ENCODE measurements at places on chromosomes 4 and X.

DNA sequence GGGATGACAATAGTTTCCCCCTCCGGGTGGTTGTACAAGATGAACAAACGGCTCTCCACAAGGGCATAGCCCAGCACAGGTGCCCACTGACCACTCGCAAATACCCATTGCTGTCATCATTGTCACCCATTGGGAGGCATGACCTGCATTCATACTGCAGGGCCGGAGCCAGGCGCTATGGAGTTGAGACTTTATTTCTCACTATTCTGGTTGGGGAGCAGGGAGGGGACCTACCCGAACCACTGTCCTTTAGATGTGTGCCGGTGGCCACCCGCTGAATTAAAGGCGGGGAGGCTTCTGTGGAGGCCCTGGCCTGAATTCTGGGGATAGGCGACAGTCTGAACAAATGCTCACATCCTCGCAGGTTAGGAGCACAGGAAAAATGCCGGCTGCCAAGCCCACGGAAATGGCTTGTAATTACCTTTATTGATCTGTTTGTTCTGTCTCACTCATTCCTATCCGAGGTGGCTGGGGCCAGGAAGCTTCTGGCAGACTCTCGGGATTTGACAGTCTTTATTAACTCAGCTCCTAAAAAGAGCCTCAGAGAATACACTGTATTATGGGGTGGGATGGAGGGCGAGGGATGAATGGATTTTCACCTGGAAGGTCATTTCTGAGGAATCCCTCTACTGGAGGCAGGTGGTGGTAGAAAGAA lies 125.1 kb upstream of the PSAPL1 start:
- no peak for DNase-seq

DNA sequence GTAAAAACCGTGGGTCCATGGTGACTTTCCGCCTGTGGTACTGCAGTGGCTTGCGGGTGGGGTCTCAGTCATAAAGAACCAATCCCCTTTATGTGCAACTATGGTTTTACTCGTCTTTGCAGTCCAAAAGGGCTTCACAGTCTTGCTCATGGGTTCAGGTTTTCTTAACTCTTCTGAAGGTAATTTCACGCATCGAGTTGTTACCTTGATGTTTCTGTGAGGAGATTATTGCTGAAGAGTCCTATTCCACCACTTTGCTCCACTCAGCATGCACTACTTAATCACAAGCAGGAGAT lies 41.5 kb downstream of the F8 start:
- DNase-seq, result no peak

DNA sequence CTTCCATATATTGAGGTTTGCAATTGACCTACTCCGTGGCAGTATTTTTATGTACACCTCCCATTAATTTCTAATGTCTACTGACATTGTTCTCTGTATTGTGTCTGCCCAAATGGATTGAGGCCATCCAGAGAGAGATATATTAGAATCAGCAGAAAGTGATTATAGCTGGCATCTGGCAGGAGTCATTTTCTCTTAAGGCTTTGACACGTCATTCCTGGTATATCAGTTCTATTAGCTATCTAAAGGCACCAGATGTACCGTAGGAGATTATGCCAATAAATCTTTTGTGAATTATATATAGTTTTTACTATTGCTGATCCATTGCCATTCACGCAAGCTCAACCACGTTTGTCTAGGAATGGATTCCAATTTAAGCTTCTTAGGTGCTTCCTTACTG lies 1026.4 kb upstream of the IGFBP7 start:
- DNase-seq, result no peak

DNA sequence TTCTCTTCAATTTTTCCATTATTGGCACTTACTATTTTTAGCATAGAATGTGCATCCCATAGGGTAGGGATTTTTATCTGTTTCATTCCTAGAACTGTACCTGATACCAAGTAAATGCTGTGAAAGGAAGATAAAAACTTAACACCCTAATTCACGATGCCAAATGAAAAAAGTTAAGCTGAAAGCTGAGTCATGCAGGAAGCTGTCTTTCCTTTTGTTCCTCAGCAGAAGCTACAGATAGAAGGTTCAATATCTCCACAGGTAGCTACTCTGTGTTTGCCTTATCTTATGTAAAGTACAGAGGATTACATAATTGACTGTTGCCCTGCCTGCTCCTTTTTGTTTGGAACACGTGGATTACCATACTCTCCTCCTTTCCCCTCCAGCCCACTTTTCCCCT lies 77.0 kb downstream of the LRP2BP start:
- no peak for DNase-seq

- no peak for DNase-seq
Observed at GRCh38 chrX:153551135-153551534, 33.7 kb downstream of the ATP2B3 start.

- no peak for DNase-seq
Observed at GRCh38 chrX:68286076-68286475, 147.2 kb downstream of the OPHN1 start.

- DNase-seq, result no peak
Observed at GRCh38 chrX:69287095-69287494, 121.8 kb upstream of the PJA1 start.

DNA sequence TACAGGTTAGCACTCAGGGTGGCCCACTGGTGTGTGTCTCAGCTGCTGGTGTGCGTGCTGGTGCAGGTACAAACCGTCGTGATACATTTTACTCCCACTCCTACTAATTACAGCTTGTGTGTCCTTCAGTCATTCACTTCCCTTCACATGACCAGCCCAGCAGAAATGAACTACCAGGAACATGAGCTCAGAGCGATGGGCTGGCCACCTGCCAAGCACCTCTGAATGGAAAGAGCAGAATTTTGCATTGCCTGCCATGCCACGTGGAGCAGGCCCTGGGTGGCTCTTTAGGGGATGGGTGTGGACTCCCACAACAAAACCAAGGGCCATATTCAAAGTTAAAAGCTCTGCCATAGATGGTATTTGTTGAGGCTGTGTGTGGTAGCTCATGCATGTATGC lies 58.9 kb upstream of the PGM2 start:
- no peak for DNase-seq

DNA sequence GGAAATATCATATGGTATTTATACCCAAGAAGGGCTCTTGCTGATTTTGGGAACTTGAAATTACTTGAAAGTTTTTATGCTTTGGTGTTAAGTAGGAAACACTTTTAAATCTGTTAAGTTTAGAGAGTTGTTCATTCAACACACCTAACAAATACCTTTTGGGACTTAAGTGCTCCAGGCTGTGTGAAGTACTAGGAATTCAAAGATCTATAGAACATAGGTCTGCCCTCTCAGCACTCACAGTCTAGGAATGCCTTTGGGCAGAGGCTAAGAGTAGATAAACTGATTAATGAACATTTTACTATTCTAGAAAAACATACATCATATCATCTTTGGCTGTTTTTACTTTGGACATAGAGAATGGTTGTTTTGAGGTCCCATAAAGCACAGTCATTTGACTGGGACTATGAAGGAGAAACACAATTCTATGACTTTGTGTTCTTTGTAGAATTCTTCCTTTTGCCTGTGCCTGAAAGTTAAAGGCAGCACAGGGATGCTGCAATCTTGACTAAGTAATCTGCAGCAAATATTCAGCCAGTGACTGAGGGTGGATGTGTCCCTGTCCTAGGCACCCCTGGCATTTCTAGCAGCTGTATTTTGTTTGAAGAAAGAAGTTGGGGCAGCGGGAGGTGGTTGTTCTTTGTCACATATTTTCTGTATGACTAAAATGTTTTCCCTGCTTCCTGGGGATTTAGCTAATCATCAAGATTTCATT lies 8.3 kb downstream of the BMP3 start:
- no peak for DNase-seq

All from pons (tissue), 1 donor.